ENCODE measurements at places on chromosomes 6 and 20. TPM values are rescaled to one million over a fixed set of nuclear protein-coding genes. Genes with fewer than 3 reads are reported as not detected.
A peak's percentile ranks its signal among the peaks of the same experiment; 100 is the strongest.

GRCh38 chr6:113920663-113921267, 50.2 kb downstream of the HDAC2 start:
- no peaks in the 10 kb centered on the region for H3K27me3 ChIP-seq
- no peak overlapping the region for H3K27ac ChIP-seq
- H3K4me1 ChIP-seq = no peaks in the 10 kb centered on the region
- H3K4me3 ChIP-seq = no peak overlapping the region

DNA sequence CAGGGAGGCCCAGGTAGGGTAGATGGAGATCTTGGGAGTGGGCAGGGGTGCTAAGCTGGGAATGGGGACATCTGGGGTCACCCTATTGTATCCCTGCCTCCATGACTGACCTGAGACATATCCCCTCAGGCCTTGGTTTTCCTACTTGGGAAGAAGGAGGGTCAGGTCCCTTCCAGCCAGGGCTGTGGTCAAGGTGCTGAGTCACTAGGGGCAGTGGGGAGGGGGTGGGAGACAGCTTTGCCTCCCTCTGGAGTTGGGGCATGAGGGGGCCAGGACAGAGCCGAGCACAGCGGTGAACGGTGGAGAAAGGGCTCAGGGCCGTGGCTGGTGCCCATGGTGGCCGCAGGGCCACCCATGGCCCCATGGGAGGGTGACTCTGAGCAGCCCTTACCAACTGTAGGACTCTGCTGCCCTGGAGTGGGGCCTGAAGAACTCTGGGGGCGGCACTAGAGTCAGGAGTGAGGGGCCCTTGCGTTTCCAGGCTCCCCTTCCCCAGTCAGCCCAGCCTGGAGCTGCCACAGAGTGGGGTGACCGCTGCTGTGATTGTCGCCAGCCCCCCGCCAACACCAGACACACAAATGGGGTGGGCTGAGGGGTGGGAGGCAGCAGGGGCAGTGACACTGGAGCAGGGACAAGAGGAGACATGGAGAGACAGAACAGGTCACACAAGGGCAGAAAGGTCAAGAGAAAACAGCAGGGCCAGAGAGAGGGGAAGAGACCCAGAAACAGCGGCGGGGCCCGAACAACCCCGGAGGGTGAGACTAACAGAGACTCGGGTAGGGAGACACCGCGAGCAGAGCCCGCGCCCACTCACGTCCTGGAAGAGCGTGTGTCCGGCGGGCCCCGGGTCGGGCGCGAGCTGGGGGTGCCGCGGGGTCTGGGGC, 576 bp downstream of the NECAB3 start:
- no peak for DNase-seq
- peaks cover 35% of the 10 kb centered on the region for H3K4me1 ChIP-seq
- no peaks in the 10 kb centered on the region for H3K27me3 ChIP-seq

GRCh38 chr6:20169119-20169557, 43.1 kb downstream of the MBOAT1 start:
- peaks cover 25% of the 10 kb centered on the region for H3K4me1 ChIP-seq
- H3K27me3 ChIP-seq = no peaks in the 10 kb centered on the region
- H3K36me3 ChIP-seq = no peaks in the 10 kb centered on the region
- DNase-seq = no peak
- H3K27ac ChIP-seq = no peak overlapping the region

- H3K4me3 ChIP-seq = no peak overlapping the region
- no peak for DNase-seq
- H3K27ac ChIP-seq = no peak overlapping the region
- peaks cover 48% of the 10 kb centered on the region for H3K4me1 ChIP-seq
- H3K27me3 ChIP-seq = no peaks in the 10 kb centered on the region
- H3K36me3 ChIP-seq = no peaks in the 10 kb centered on the region
Observed at GRCh38 chr6:33898771-33899170, 95.0 kb upstream of the MLN start.

- no peaks in the 10 kb centered on the region for H3K36me3 ChIP-seq
- H3K27ac ChIP-seq = no peak overlapping the region
- peaks cover 8% of the 10 kb centered on the region for H3K27me3 ChIP-seq
- no peak for DNase-seq
Observed at GRCh38 chr6:35492258-35492973, 4.5 kb downstream of the TEAD3 start.

ANKEF1 gene
- 4.2 TPM for total RNA-seq

DNA sequence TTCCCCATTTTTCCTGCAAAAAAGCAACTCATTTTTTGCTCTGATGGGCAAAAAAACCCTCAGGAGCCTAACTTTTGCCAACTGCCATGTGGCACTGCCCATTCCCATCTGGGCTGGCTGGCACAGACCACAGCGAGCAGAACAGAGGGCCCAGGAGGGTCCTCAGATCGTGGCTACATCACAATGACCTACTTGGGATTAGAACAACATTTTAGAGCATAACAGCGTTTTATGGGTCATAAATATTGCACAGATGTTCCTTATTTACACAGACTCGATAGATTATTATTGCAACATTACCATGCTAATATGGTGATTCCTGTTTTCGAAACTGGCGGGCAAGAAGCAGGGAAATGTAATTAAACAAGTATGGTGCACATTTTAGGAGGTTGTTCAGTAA, 28.0 kb downstream of the PTPRT start:
- no peaks in the 10 kb centered on the region for H3K36me3 ChIP-seq
- no peak overlapping the region for H3K27ac ChIP-seq
- H3K4me1 ChIP-seq = no peaks in the 10 kb centered on the region
- no peak overlapping the region for H3K4me3 ChIP-seq
- no peaks in the 10 kb centered on the region for H3K27me3 ChIP-seq

- H3K27me3 ChIP-seq = no peaks in the 10 kb centered on the region
- DNase-seq = no peak
- no peak overlapping the region for H3K27ac ChIP-seq
- no peak overlapping the region for H3K4me3 ChIP-seq
Observed at GRCh38 chr6:84508334-84508733, 256.1 kb downstream of the TBX18 start.

GRCh38 chr6:135185483-135185882, 4.4 kb downstream of the MYB start:
- H3K4me3 ChIP-seq = no peak overlapping the region
- H3K27me3 ChIP-seq = no peaks in the 10 kb centered on the region
- peaks cover 30% of the 10 kb centered on the region for H3K36me3 ChIP-seq
- DNase-seq = no peak
- peaks cover 33% of the 10 kb centered on the region for H3K4me1 ChIP-seq
- H3K27ac ChIP-seq = peak overlapping the region; percentile 65

GRCh38 chr20:10551732-10552724, 116.9 kb downstream of the SLX4IP start:
- no peaks in the 10 kb centered on the region for H3K27me3 ChIP-seq
- H3K4me1 ChIP-seq = peaks cover 35% of the 10 kb centered on the region
- H3K27ac ChIP-seq = no peak overlapping the region
- peak; percentile 8 for DNase-seq
- no peaks in the 10 kb centered on the region for H3K36me3 ChIP-seq

FGD2 gene
- total RNA-seq = 1.4 TPM

UNC5CL gene
- total RNA-seq = 4.0 TPM

- no peak overlapping the region for H3K27ac ChIP-seq
- H3K36me3 ChIP-seq = peaks cover 34% of the 10 kb centered on the region
- no peak overlapping the region for H3K4me3 ChIP-seq
- H3K27me3 ChIP-seq = no peaks in the 10 kb centered on the region
Observed at GRCh38 chr20:53448875-53449274, 144.8 kb downstream of the ZNF217 start.

CDH26 gene
- 2.4 TPM for total RNA-seq

DNA sequence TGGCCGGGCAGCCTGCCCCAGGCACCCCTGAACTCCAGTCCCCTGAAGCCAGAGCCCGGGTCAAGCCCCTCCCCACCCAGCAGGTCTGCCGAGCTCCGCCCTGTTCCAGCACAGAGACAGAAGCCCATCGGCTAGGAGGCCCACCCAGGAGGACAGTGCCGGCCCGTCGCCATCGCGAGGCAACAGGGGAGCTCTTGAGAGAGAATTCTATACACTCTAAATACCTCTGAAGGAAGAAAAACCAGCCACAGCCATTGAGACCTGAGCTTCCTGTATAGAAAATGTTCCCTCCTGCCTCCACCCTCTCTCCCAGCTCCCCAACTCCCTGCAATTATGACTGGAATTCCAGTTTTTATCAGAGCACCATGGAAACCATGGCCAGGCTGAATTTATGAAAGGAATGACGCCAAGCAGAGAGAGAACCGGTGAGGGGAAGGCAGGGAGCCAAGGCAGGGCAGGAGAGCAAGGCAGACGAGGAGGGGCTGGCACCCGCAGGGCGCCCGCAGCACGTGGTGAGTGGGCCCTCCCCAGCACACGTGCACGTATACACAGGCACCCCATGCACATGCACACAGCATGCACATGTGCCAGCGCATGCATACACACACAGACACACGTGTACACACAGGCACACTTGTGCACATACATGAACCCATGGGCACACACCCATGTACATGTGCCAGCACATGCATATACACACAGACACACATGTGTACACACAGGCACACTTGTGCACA, 27.6 kb upstream of the MRGBP start:
- no peak overlapping the region for H3K4me3 ChIP-seq
- no peak overlapping the region for H3K27ac ChIP-seq
- no peaks in the 10 kb centered on the region for H3K36me3 ChIP-seq
- peaks cover 8% of the 10 kb centered on the region for H3K4me1 ChIP-seq
- no peaks in the 10 kb centered on the region for H3K27me3 ChIP-seq
- DNase-seq = no peak

FILIP1 gene
- total RNA-seq = not detected

- no peaks in the 10 kb centered on the region for H3K36me3 ChIP-seq
- H3K27me3 ChIP-seq = peaks cover 9% of the 10 kb centered on the region
- DNase-seq = no peak
Observed at GRCh38 chr6:63319939-63320338, at the start of gene LGSN. Gene LGSN, minus strand, starts transcription at chr6:63319983. Its CDS starts 40 bp downstream, at chr6:63319943.

RRAGD gene
- 12.2 TPM for total RNA-seq

DNA sequence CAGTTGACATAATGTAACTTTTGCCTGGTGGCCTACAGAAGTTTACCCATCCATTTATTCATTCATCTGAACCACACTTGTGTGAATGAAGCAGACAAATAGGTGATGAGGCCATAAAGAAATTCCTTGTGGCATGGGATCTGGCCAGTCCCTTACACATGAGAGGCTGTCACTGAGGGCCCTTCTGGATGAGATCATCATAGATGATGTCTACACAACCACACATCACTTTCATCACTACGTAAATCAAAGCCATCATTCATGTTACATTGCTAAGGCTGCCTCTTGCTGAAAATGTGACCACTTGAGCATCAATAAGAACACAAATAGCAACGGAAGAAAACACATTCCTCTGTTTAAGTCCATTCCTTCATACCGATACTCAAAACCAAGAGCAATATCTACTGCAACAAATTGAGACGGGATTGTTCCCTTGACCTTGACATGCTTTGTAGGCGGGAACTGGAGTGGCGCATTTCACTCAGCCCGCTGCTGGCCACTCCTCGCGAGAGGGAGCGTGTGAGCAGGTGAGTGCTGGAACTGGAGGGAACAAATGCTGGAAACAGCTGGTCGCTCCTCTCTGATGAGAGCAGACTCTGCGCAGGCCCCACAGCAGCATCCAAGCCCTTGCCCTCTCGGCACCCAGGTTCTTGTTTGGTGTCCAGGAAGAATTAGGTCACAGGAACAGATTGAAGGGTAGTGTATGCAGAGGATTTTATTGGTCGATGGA, 49.3 kb downstream of the FAM50B start:
- DNase-seq = no peak
- peaks cover 14% of the 10 kb centered on the region for H3K27me3 ChIP-seq
- peaks cover 6% of the 10 kb centered on the region for H3K4me1 ChIP-seq
- no peaks in the 10 kb centered on the region for H3K36me3 ChIP-seq
- no peak overlapping the region for H3K27ac ChIP-seq
- no peak overlapping the region for H3K4me3 ChIP-seq

- H3K27ac ChIP-seq = no peak overlapping the region
- no peaks in the 10 kb centered on the region for H3K4me1 ChIP-seq
- H3K36me3 ChIP-seq = no peaks in the 10 kb centered on the region
- no peaks in the 10 kb centered on the region for H3K27me3 ChIP-seq
- no peak overlapping the region for H3K4me3 ChIP-seq
Observed at GRCh38 chr6:85945459-85946185, 302.9 kb upstream of the SYNCRIP start.

DNA sequence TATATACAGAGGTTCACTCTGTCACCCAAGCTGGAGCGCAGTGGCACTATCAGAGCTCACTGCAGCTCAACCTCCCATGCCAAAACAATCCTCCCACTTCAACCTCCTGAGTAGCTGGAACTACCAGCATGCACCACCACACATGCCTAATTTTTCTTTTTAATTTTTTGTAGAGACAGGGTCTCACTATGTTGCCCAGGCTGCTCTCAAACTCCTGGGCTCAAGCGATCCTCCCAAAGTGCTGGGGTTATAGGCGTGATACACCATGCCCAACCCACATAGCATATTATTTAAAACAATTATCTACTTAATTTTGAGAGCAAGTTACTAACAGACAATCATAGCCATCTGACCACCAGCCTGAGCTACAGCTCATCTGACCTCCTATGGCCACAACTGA, 459.9 kb upstream of the JARID2 start:
- H3K27me3 ChIP-seq = no peaks in the 10 kb centered on the region
- no peak for DNase-seq
- peaks cover 7% of the 10 kb centered on the region for H3K36me3 ChIP-seq
- H3K27ac ChIP-seq = no peak overlapping the region

- H3K36me3 ChIP-seq = peaks cover 33% of the 10 kb centered on the region
- H3K27ac ChIP-seq = peak overlapping the region; percentile 88
- H3K4me1 ChIP-seq = peaks cover 52% of the 10 kb centered on the region
- peak overlapping the region; percentile 44 for H3K4me3 ChIP-seq
- H3K27me3 ChIP-seq = no peaks in the 10 kb centered on the region
Observed at GRCh38 chr6:134979142-134979541, 29.2 kb upstream of the ALDH8A1 start.

DNA sequence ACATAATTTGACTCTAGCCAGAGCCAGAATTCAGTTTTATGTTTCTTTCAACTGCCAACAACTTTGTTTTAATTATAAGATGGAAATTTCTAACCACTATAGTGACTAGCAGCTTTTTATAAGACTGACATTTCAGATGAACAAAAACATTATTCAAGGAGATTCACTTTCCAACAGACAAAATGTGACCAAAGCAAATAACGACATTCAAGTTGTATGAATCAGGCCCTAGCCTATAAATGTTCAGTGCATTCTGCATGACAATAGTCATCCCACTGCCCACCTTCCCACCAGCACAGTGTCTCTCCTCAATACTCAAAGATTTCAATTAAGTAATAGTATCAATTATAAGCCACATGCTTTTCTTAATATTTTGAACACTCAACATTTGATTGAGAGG, 200.7 kb downstream of the KHDC1L start:
- H3K4me3 ChIP-seq = no peak overlapping the region
- no peaks in the 10 kb centered on the region for H3K36me3 ChIP-seq
- no peak overlapping the region for H3K27ac ChIP-seq
- no peaks in the 10 kb centered on the region for H3K4me1 ChIP-seq
- no peaks in the 10 kb centered on the region for H3K27me3 ChIP-seq
- DNase-seq = no peak

Measured in activated T-cell treated with anti-CD3 and anti-CD28 coated beads, Interleukin-2, amount 50 U/mL, for 72 hours (primary cell).